ENCODE measurements at places on chromosomes 7 and 10.
A peak's percentile ranks its signal among the peaks of the same experiment; 100 is the strongest.

- DNase-seq: no peak
These were observed 157.5 kb upstream of the NFE2L3 start for GRCh38 chr7:25994433-25994994.

- DNase-seq: no peak
These were observed 14.1 kb downstream of the NFE2L3 start for GRCh38 chr7:26165950-26166683.

GRCh38 chr7:132251327-132251659, 325.0 kb downstream of the PLXNA4 start:
- peak; percentile 88 for DNase-seq

- peak; percentile 55 for DNase-seq
These were observed 43.4 kb downstream of the CAMK2B start for GRCh38 chr7:44281811-44282600.

GRCh38 chr10:483261-483660, 206.2 kb downstream of the DIP2C start:
- DNase-seq: no peak

DNA sequence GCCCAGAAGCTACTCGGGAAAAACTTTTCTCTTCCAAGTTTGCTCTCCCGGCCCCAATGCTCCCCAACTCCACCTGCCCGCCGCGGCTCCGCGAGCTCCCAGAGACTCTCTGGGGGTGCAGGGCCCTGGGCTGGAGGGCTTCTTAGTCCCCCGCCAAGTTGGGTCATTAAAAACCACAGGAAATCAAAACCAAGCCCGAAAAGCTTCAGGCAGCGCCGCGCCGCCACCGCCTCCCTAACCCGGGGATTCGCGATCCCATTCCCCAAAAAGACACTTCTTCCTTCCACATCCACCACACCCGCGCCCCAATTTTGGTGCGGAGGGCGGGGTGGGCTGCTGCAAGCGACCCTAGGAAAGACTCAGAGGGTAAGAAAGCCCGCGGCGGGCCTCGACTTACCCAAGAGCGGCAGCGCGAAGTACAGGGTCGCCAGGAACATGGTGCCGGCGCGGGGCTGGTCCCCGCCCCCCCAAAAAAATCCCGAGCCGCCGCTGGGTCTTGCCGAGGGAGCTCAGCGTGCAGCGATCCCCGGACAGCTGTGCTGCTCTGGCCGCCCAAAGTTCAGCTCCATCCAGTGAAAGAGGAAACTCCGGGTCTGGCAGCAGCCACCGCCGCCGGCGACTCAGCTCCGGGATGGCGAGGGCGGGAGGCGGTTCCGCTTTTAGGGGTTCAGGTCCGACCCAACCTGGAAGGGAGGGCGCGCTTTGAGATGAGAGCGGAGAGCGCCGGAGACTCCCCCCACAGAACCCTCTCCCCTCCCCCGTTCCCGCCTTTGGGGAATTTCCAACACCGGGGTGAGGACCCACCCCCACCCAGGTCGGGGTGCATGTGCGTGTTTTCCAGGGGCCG, 1.2 kb downstream of the GFRA1 start:
- DNase-seq: no peak

DNA sequence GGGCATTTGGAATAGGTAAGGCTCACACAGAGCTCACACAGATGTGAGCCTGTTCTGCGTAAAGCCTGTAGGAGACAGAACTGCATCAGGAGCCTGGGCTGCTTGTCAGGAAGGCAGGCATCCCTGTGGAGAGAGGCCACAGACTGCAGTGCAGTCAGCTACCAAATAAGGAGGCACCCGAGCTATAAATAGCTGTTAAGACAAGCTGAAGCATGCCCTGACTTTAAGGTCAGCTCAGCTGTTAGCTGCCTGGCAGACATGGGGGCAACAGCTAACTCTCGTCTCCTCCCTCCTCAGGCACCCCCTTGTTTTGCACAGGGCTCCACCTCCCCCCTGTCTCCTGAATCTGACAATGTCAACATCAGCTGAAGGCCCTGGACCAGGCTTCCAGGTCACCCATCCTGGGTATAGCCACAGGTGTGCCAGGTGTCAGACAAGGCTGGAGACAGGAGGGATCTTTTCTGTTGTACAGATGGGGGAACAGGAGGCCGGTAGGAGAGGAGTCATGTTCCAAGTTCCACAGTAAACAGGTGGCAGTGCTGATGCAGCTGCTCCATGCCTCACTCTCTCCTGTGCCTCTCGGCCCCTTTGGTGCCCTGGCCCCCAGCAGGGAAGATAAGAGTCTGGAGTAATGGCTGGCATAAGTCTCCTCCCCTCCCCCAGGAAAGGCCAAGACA, 27.6 kb upstream of the MKRN1 start:
- DNase-seq: no peak

DNA sequence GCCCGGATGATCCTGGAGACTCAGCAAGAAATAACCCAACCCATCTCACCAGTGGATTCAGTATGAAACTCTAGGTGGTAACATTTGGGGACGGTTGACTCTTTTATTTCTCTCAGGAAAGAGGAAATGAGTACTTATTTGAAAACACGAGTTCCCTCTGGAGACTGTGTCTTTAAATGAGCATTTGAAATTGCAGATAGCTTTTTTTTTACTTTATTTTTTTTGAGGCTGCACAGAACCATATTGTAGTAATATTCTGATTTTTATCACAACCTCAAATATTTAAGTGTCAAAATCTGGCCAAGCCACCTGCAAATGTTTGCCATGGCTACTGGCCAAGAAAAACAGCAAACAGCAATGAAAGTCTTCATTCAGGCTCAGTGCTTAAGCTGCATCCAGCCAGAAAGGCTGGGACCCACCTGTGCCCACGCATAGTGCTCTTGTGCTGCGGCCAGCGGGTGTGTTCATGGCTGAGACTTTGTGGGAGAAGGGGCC, 160.8 kb downstream of the CREB5 start:
- no peak for DNase-seq

DNA sequence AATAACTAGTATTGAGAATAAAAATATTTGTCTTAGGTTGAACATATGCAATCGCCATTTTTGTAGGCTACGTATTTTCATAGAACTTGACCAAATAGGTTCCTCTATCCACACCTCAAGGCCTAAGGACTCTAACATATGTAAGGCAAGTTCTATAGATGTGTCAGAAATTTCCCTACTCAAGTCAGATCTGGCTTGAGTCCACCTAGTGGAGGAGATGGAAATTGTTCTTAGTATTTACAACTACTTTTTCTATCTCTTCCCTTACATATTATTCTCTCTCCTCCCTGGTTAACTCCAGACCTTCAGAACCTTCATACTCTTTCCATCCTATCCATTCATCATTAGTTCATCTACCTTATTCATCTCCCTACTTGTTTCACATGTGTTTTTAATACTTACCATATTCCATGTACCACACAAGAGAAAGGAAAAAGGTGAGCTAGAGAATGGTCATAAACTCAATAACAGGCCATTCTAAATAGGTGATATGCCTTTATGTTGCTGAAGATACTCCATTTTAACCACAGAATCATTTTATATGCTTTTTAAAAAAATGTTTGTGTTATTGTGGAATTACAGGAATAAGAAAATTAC, 174.5 kb upstream of the HDAC9 start:
- no peak for DNase-seq

- DNase-seq: no peak
These were observed 5.6 kb downstream of the FASTK start for GRCh38 chr7:151074817-151075661.

DNA sequence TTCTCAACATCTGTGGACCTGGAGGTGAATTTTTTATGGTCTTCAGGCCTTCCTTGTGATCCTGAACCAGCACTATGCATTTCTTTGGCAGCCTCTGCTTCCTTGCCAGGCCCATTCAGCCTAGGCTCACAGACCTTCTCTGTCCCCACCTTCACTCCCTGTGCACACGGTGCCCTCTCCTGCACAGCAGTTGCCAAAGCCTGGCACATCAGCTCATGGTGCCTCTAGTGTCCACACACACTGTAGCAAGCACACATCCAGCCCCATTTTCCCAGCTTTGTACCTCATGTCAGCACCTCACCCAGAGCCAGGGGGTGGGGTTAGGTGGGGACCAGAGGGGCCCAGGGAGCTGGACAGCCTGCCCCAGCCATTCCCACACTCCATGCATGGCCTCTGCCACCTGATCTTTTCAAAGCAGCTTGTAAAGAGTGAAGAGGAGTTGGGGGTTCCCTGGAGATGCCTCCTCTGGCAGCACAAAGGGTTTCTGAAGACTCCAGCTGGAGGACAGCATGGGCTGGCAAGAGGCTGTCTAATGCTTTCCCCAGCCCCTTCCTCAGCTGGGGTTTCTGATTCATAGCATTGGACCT, 57.9 kb upstream of the TMEM72 start:
- no peak for DNase-seq

GRCh38 chr7:88268051-88268450, 38.6 kb downstream of the STEAP4 start:
- DNase-seq: no peak

DNA sequence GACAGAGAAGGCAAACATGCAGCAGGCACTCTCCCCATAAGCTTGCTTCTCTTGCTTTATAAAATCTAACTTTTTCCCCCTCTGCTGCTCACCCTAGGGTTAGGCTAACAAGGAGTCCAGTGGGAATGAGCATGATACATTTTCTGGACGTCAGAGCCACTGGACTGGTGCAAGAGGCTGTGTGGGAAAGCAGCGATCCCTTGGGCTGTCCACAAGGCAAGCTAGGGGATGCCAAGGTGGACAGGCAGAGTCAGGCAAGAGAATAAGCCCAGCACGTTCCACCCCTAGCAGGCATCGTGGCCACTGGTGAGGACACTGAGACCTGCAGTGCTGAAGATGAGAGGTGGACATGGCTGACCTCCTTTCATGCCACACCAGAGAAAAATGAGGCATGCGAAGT, 290.9 kb upstream of the ZMIZ1 start:
- no peak for DNase-seq

DNA sequence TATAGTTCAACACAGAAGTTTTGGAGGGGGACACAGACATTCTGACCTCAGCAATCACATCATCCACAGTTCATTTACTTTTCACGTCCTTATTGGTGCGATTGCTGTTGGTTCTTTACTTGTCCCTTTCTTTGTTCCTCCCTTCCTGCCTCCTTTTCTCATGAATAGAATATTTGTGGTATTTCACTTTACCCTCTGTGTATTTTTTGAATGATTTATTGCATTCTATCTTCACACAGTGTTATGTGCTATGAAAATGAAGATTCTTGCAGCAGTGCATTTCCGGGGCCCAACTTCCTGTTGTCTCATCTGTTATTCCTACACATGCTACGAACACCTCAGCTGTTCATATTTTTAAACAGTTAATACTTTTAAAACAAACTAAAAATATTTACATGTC, 179.6 kb downstream of the ZMYND11 start:
- DNase-seq: no peak

- DNase-seq: peak; percentile 82
These were observed 72.3 kb downstream of the AMZ1 start for GRCh38 chr7:2760098-2760889.

GRCh38 chr7:158261362-158262235, 326.0 kb downstream of the PTPRN2 start:
- DNase-seq: no peak

DNA sequence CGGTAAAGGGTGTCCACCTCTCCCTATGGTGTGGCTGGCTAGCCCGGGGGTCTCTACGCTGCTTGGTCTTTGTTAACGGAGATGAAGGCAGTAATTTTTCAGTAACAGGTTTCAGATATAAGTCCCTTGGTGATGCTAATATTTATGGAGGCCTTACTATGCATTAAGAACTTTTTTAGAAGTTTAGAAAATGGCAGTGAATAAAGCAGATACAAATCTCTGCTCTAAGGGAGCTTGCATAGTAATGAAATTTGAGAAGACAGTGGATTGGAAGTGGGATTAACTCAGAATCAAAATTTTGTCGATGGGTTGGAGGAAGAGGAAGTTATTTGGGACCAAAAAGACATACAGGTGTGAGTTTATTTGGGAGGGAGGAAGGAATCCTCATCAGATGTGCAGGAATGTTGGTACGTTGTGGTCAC, 445 bp downstream of the SSBP1 start:
- DNase-seq: no peak

DNA sequence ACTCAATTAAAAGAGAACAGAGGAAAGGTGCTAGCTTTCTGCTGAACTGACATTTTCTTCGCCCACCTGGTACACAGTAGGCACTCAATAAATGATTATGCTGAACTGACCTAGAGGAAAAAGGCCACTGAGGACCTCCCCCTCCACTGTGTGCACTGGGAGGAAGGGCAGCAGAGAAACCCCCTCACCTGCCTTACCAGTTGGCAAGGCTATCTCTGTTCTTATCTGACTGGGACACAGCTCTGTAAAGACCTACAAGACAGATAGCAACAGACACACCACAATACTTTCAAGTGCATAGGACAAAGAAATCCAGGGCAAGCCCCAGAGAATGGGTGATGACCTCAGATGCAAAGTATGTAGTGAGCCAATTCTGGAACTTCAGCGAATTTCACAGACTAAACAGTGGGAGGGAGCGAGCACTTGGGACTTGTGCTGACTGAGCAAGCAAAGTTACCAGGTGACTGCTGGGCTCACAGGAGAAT, 30.4 kb downstream of the PDLIM1 start:
- DNase-seq: peak; percentile 50

GRCh38 chr10:74310652-74311257, 159.7 kb downstream of the ADK start:
- DNase-seq: no peak

DNA sequence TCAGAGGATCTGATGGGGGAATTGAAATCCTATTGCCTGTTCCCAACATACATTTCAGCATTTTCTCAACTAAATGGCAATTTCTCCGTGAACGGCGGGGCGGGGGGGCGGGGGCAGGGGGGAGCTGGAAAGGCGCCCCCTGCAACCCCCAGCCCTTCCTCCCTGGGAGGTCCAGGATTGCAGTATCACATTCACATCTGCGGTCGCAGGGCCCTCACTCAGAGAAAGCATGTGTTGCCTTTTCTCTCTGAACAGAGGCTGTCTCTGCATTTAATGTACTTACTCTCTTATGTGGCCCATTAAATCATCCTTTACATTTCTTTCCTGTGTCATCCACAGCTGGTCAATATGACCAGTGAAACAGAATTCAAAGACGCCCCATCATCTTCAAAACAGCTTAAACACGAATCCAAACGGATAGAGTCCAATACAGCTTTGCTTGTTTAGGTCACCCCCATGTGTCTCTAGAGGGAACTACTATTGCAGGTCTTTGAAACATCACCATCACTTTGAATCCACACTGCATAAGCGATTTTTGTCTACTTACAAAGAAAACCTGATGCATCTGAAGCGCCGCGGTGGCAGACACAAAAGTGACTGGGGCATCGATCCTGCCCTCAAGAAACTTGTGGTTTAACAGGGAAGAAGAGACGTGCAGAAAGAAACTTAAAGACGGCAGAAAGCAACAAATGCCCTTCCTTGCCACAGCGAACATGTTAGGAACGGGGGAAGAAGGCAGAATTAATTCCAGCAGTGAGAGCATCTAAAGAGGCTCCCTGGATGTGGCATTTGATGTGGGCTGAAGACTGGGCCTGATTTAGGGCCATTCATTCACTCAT, 17.0 kb upstream of the ECHDC3 start:
- DNase-seq: no peak

GRCh38 chr10:2296179-2296891, 559.0 kb upstream of the ADARB2 start:
- DNase-seq: no peak

GRCh38 chr7:157554393-157555238, 217.8 kb downstream of the DNAJB6 start:
- peak; percentile 24 for DNase-seq
